Vagina (tissue), 2 donors: ENCODE measurements at places on chromosomes 4 and X.
A peak's percentile ranks its signal among the peaks of the same experiment; 100 is the strongest.

DNA sequence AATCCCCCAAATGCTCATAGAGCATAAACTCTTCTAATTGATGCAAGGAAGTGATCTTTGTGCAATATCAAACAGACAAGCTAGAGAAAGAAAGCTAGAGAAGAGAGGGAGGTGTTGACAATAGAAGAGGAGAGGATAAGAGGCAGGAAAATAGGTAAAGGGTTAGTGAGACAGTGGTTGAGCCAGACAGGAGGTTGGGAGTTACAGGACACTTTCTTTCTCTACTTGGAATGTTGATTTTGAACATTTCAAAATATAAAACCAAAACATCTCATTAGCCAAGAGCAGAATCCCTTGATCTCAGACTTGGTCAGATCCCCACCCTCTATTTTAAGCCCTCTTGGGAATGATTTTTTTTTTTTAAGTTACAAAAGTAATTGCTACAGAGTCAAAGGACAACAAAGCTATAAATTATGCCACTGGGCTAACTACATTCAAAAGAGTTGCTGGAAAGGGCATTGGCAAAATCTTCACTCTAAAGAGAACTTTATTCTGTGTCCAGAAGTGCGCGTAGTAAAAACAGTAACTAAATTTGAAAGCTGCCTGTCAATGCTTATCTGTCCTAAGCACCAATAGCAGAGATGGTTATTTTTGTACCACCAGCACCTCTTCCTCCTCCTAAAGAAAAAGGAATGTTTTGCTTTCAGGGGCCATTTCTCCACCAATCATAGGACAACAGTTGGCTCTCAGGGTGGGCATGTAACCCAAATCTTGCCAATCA, 133.8 kb downstream of the PDGFC start:
- DNase-seq: no peak
- H3K4me1 ChIP-seq: no peaks in the 10 kb centered on the region
- no peak overlapping the region for H3K27ac ChIP-seq
- no peak overlapping the region for H3K4me3 ChIP-seq

DNA sequence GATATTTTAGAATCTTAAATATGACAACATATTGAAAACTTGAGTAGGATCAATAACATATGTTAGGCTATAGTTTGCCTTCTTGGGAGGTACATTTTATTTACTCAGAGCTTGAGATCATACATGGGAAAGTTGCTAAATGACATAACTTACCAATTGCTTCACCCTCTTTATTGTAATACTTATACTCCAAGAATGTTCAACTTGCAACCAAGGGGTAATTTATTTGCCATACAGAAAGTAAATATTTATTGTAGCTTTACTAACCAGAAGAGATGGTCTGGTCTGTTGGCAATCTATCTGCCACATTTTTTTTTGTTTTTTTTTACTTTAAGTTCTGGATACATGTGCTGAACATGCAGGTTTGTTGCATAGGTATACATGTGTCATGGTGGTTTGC, 426.6 kb downstream of the ARHGAP24 start:
- H3K4me1 ChIP-seq: no peaks in the 10 kb centered on the region
- H3K4me3 ChIP-seq: no peak overlapping the region
- no peak for DNase-seq
- H3K27me3 ChIP-seq: no peaks in the 10 kb centered on the region
- H3K27ac ChIP-seq: no peak overlapping the region
- no peaks in the 10 kb centered on the region for H3K36me3 ChIP-seq

DNA sequence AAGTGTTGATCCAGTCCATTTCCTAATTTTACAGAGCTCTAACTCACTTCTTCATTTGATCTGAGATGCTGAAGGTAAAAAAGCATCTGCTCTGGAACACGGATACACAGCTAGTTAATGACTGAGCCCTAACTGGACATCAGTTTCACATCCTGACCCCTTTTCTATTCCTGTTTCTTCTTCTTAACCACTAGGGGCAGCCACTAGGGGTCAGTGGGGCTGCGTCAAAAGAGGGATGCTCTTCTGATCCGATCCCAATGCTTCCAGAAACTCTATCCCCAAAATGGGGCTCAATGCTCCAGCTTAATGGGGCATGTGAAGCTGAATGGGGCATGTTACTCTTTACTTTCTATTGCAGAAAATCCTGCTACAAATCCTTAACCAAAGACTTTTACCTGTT, 33.4 kb upstream of the PHKA2 start:
- H3K36me3 ChIP-seq: no peaks in the 10 kb centered on the region
- H3K27me3 ChIP-seq: no peaks in the 10 kb centered on the region
- H3K4me3 ChIP-seq: no peak overlapping the region
- DNase-seq: no peak

GRCh38 chr4:845836-846251, 19.9 kb upstream of the CPLX1 start:
- no peak overlapping the region for H3K27ac ChIP-seq
- H3K4me1 ChIP-seq: peaks cover 9% of the 10 kb centered on the region
- DNase-seq: no peak
- H3K4me3 ChIP-seq: no peak overlapping the region
- no peaks in the 10 kb centered on the region for H3K36me3 ChIP-seq

DNA sequence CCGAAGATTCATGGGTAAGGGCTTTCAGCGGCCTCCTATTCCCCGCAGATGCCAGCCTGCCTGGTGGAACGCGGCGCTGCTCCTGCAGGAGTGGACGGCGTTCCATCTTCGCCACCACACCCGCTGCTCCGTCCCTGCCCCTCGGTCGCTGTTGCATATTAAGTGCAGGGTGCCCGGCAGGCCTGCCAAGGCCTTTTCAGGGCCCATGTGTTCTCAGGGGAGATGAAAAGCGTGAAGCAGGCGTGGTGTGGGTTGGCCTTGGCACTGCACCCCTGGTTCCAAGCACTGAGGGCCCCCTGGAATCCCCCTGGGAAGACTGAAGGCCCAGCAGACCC, 52.0 kb downstream of the SORCS2 start:
- H3K4me1 ChIP-seq: peaks cover 9% of the 10 kb centered on the region
- no peaks in the 10 kb centered on the region for H3K27me3 ChIP-seq
- DNase-seq: no peak
- H3K27ac ChIP-seq: no peak overlapping the region
- no peaks in the 10 kb centered on the region for H3K36me3 ChIP-seq

GRCh38 chr4:137678796-137679195, 146.5 kb upstream of the PCDH18 start:
- H3K27me3 ChIP-seq: no peaks in the 10 kb centered on the region
- no peaks in the 10 kb centered on the region for H3K4me1 ChIP-seq
- H3K27ac ChIP-seq: no peak overlapping the region
- H3K36me3 ChIP-seq: no peaks in the 10 kb centered on the region
- DNase-seq: no peak

GRCh38 chrX:108299101-108299591, 139.1 kb downstream of the COL4A6 start:
- H3K4me1 ChIP-seq: no peaks in the 10 kb centered on the region
- H3K4me3 ChIP-seq: no peak overlapping the region
- no peaks in the 10 kb centered on the region for H3K27me3 ChIP-seq
- H3K27ac ChIP-seq: no peak overlapping the region

DNA sequence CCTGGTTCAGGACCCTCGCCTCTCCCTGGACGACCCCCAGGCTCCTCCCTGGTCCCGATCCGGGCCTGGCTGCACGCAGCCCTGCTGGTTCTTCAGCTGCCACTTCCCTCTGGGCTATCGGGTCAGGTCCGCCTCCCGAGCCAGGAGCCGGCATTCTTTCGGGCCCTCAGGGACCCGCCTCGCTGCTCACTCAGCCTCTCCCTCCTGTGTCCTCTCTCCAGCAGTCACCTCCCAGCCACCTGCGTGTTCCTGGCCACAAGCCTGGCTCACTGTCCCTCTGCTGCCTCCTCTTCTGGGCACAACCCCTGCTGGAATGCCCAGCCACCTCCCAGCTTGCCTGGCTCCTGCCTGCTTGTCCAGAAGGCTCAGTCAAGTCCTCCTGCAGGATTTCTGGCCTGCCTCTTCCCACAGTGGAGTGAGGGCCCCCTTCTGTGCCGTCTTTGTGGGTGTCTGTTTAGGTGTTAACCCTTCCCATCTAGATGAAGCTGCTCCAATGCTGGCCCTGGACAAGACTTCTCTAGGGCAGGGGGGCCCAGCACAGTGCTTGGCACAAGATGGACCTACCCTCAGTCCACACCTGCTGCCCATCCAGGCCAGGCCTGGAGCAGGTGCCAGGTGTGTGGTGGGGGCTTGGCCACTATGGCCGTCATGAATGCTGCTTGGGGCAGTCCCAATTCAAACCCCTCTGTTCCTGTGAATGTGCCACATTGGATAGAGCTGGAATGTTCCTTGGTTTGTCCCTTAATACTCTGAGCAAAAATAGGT, 2.2 kb downstream of the WFS1 start:
- DNase-seq: no peak
- H3K36me3 ChIP-seq: no peaks in the 10 kb centered on the region
- H3K27ac ChIP-seq: peak overlapping the region; percentile 75
- H3K4me3 ChIP-seq: peak overlapping the region; percentile 97
- peaks cover 70% of the 10 kb centered on the region for H3K4me1 ChIP-seq
- H3K27me3 ChIP-seq: no peaks in the 10 kb centered on the region

GRCh38 chr4:89161841-89162240, 50.5 kb downstream of the TIGD2 start:
- H3K27me3 ChIP-seq: no peaks in the 10 kb centered on the region
- no peak overlapping the region for H3K27ac ChIP-seq
- H3K4me1 ChIP-seq: no peaks in the 10 kb centered on the region
- no peak for DNase-seq
- no peak overlapping the region for H3K4me3 ChIP-seq

DNA sequence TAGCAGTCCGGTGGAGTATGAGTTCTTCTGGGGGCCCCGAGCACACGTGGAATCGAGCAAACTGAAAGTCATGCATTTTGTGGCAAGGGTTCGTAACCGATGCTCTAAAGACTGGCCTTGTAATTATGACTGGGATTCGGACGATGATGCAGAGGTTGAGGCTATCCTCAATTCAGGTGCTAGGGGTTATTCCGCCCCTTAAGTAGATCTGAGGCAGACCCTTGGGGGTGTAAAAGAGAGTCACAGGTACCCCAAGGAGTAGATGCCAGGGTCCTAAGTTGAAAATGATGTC, 852 bp downstream of the MAGEH1 start:
- H3K27me3 ChIP-seq: no peaks in the 10 kb centered on the region
- H3K4me1 ChIP-seq: no peaks in the 10 kb centered on the region
- H3K4me3 ChIP-seq: peak overlapping the region; percentile 55
- peak overlapping the region; percentile 70 for H3K27ac ChIP-seq
- H3K36me3 ChIP-seq: no peaks in the 10 kb centered on the region

- no peak for DNase-seq
- H3K4me1 ChIP-seq: no peaks in the 10 kb centered on the region
- H3K36me3 ChIP-seq: no peaks in the 10 kb centered on the region
- no peak overlapping the region for H3K27ac ChIP-seq
- no peaks in the 10 kb centered on the region for H3K27me3 ChIP-seq
Measured at GRCh38 chr4:100049872-100050271, 99.8 kb upstream of the H2AZ1 start.

- no peak overlapping the region for H3K4me3 ChIP-seq
- DNase-seq: no peak
- H3K27ac ChIP-seq: no peak overlapping the region
- H3K4me1 ChIP-seq: no peaks in the 10 kb centered on the region
- H3K27me3 ChIP-seq: no peaks in the 10 kb centered on the region
- no peaks in the 10 kb centered on the region for H3K36me3 ChIP-seq
Measured at GRCh38 chrX:8848911-8849310, 47.7 kb upstream of the FAM9A start.

DNA sequence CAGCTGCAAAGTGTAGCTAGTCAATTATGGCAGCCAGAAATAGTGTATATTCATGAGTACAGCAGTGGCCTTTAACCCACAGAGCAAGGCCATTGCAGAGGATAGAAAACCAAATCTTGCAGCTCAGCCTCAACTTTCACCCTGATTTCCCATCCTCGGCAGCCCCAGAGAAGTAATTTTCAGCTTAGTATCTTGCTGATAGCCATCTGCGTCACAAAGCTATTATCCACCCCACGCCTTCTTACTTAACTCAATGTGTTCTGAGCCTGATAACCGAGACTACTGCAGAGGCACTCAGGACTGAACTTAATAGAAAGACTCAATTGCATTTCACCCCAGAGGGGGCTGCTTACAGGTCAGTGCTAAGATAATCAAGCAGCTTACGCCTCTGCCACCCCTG, 174.5 kb upstream of the MAOA start:
- H3K36me3 ChIP-seq: no peaks in the 10 kb centered on the region
- no peaks in the 10 kb centered on the region for H3K4me1 ChIP-seq
- no peak for DNase-seq

- DNase-seq: no peak
- no peaks in the 10 kb centered on the region for H3K4me1 ChIP-seq
- H3K36me3 ChIP-seq: no peaks in the 10 kb centered on the region
- H3K27me3 ChIP-seq: no peaks in the 10 kb centered on the region
Measured at GRCh38 chr4:13190093-13190721, 293.9 kb downstream of the RAB28 start.

DNA sequence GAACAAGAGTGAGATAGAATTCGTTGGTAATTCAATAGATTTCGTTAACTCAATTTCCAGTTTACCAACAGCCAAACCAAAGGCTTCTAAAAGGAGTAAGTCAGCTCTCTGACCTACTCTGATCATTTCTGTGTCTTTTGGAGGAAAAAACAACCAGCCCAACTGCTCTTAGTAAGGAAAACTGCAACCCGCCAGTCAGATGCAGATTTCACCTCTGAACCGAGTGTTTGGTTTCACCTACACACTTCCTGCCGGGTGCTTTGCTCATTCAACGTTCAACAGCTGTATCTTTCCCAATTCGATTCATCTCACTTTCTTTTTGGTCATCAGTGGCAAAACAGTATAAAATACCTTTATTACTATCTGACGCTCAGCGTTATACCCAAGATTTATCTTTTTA, 24.5 kb downstream of the TMSB4X start:
- H3K27ac ChIP-seq: peak overlapping the region; percentile 44
- DNase-seq: no peak
- no peak overlapping the region for H3K4me3 ChIP-seq
- no peaks in the 10 kb centered on the region for H3K27me3 ChIP-seq

- H3K27ac ChIP-seq: no peak overlapping the region
- no peaks in the 10 kb centered on the region for H3K4me1 ChIP-seq
- no peak for DNase-seq
- no peaks in the 10 kb centered on the region for H3K27me3 ChIP-seq
Measured at GRCh38 chr4:155491336-155492120, 114.8 kb upstream of the MAP9 start.

- no peaks in the 10 kb centered on the region for H3K36me3 ChIP-seq
- H3K27me3 ChIP-seq: no peaks in the 10 kb centered on the region
- H3K4me1 ChIP-seq: peaks cover 13% of the 10 kb centered on the region
- no peak overlapping the region for H3K27ac ChIP-seq
Measured at GRCh38 chr4:100590325-100590724, 72.5 kb upstream of the EMCN start.

- DNase-seq: no peak
- H3K27ac ChIP-seq: no peak overlapping the region
- H3K36me3 ChIP-seq: no peaks in the 10 kb centered on the region
Measured at GRCh38 chr4:133929531-133930239, 271.9 kb downstream of the PABPC4L start.
